ENCODE measurements at places on chromosomes 2 and 18.
A peak's percentile ranks its signal among the peaks of the same experiment; 100 is the strongest.

DNA sequence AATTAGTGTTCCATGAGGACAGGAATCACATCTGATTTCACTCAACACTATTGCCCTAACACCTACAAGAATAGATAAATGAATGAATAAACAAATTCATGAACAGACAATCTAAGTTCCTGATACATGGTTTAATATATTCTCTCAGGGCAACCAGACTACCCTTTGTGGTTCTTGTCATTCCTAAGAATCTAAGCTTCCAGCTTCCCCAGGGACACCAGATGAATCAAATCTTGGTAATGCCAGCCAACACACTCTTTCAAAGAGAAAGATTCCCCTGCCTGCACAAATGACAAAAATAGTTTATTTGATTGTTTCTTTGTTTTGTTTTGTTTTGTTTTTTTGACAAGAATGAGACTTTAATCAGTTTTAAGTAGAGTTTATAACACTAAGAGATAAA lies 237.5 kb upstream of the CHAC2 start:
- no peak for DNase-seq

DNA sequence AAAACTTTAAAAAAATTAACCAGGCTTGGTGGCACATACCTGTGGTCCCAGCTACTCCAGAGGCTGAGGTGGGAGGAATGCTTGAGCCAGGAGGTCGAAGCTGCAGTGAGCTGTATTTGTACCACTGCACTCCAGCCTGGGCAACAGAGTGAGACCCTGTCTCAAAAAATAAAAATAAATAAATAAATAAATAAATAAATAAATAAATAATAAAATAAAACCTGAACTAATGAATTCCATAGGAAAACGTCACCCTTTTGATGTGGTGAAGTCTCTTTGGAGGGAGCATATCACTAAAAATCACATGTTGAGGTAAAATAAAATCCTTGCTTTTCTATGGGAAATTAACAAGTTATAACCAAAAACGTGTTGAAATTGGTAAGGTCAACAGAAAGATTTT lies 29.6 kb upstream of the ITGAV start:
- DNase-seq: no peak

GRCh38 chr18:35430721-35431373 lies 53.7 kb upstream of the ZNF396 start:
- no peak for DNase-seq

- peak; percentile 12 for DNase-seq
Observed at GRCh38 chr2:234725528-234726264, 226.1 kb upstream of the SH3BP4 start.

DNA sequence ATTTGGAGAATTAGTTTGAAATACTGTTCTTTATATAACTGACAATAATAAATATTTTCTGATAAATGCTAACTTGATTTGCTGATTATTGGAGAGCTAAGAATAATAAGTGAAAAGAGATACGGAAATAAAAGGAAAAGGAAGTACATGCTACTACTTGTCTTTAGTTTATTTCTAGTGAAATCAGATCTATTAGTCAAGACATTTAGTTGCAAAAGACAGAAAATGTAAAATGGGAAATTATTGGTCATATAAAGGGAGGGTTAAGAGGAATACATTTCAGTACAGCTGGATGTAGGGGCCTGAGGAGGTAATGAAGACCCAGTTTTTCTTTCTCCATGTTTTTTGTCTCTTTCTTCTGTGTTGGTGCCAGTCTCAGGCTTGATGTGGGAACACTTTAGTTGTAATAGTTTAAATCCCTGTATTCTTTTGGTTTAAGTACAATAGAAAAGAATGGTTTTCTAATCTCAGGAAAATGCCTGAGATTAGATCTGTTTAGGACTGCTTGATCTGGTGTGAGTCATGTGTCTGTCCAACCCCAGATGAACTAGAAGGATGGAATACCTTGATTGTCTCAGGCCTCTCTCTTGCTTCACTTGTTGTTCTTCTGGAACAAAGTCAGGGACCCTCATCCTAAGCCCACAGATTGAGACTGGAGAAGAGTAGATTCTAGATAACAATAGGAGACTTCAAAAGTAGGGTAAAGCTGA lies 58.0 kb downstream of the PLCL1 start:
- DNase-seq: no peak

GRCh38 chr2:46548521-46549144 lies 69.3 kb downstream of the TMEM247 start:
- DNase-seq: no peak

DNA sequence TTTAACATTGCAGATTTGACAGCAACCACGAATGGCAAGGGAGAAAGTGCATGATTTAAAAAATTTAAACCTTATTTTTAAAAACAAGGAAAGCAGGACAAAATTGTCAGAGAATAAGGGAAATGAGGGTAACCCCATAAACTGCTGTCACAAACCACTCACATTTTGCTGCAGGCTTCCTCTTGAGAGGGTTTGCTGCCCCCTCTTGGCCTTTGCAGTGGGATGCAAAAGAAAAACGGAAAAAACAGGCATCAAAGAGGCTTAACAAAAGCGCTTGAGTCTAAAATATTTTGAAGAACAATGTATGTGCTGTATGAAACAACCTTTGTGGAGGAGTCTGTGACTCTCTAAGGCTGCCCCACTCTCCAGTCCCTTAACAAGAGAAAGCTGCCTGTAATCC lies 91.6 kb downstream of the TMX3 start:
- DNase-seq: peak; percentile 63

DNA sequence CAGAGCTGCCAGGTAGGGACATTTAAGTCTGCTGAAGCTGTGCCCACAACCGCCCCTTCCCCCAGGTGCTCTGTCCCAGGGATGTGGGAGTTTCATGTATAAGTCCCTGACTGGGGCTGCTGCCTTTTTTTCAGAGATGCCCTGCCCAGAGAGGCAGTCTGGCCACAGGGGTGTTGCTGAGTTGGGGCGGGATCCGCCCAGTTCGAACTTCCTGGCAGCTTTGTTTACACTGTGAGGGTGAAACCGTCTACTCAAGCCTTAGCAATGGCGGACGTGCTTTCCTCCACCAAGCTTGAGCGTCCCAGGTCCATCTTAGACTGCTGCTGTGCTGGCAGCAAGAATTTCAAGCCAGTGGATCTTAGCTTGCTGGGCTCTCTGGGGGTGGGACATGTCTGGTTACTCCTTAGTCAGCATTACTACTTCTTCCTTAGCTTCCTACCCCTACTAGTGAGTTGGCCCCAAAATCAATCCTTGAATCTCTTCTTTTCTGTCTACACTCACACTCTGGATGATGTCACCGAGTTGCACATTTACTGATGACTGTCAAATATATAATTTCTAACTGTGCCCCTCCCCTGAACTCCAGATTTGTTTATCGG lies 31.8 kb upstream of the FSHR start:
- DNase-seq: no peak

DNA sequence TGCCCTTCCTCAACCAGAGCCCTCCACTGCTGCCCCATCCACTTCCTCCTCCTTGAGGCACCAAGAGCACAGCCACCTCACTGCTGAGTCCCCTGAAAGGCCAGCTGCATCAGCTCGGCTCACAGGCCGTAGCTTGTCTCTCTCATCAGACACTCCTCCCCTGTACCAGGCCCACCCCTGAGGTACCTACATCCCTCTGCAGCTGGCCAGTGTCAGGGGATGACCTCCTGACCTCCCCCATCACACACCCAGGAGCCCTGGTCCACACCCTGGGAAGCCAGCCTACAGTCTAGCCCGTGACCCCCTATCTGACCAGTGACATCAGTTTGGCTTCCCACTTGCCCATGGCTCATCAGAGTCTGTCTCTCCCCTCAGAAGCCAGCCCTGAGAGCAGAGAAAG lies 205.6 kb downstream of the TNS1 start:
- peak; percentile 41 for DNase-seq

- DNase-seq: no peak
Observed at GRCh38 chr2:61085883-61086282, 20.2 kb downstream of the SANBR start.

DNA sequence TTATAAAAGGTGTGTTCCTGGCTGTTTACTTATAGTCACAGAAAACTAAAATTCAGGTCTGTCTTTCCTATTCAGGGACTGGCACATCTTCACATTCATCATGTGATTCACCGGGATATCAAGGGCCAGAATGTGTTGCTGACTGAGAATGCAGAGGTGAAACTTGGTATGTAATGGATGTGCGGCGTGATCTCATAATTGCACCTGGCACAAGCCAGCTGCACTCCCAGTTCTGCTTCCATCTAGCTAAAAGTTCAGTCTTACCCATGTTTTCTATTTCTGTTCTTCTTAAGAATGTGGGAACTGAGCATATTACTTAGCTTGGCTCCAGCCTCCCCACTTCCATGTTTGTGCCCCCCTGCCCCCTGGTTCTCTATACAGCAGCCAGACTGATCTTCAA lies 131.9 kb downstream of the MAP4K4 start:
- no peak for DNase-seq

DNA sequence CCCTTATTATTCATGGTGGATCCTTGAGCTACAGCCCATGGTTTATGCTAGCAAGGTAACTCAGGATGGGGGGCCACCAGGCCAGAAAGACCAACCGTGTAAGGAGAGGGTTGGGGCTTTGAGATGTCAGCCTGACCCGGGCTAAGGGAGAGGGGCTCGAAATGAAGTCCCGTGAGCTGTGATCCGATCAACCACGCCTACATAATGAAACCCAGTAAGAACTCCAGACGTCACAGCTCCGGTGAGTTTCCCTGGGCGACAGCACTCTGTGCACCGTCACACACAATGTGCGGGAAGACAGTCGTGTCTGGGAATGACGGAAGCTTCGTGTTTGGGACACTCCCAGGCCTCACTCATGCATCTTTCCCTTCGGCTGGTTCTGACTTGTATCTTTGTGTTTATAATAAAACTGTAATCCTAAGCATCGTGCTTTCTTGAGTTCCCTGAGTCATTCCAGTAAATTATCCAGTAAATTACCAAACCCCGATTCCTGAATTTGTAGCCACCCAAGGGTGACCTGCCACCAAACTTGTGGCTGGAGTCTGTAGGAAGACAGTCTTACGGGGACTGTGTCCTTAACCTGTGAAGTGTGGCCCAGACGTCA lies 44.2 kb downstream of the CYP27C1 start:
- no peak for DNase-seq

DNA sequence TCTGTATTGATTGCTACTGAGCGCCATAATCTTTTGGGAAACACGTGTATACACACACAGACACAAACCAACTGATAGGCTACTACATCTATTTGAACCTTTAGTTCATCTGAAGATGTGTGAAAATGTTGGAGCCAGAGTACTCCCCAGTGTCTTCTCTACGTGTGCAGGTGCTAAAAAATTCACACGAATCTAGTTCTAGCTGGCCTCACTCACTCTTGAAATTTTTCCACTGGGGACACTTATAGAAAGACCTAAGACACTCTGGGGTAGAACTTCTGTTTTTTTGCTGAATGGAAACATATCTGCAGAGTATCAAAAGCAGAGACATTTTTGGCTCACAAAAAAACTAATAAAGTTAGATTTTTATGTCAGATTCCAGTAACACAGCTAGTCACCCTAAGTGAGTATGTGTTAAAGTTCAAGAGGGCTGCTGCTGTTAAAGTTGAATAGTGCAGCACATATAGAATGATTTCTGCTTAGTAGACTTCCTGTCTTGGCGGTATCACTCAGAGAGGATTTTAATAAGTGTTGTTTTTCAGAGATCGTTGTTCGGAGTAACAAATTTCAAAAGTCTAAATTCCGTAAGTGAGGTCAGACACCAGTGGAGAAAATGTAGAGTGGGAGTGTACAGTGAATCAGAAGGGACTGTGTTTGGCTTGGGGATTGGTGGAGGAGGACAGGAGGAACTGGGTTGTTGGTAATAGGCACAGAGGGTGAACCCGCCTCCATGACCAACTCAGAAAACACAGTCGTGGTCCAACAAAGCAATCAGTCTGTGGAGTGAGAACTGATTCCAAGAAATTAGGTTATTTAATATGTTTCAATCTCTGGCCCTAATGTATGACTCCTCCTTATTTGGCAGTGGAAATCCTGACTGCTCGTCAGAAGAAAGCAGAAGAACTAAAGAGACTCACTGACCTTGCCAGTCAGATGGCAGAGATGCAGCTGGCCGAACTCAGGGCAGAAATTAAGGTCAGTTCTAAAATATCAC lies 43.1 kb downstream of the KCTD18 start:
- DNase-seq: no peak

- DNase-seq: no peak
Observed at GRCh38 chr2:42957861-42958301, 165.5 kb upstream of the HAAO start.

GRCh38 chr2:240112914-240113690 lies 23.0 kb downstream of the COPS9 start:
- DNase-seq: no peak

DNA sequence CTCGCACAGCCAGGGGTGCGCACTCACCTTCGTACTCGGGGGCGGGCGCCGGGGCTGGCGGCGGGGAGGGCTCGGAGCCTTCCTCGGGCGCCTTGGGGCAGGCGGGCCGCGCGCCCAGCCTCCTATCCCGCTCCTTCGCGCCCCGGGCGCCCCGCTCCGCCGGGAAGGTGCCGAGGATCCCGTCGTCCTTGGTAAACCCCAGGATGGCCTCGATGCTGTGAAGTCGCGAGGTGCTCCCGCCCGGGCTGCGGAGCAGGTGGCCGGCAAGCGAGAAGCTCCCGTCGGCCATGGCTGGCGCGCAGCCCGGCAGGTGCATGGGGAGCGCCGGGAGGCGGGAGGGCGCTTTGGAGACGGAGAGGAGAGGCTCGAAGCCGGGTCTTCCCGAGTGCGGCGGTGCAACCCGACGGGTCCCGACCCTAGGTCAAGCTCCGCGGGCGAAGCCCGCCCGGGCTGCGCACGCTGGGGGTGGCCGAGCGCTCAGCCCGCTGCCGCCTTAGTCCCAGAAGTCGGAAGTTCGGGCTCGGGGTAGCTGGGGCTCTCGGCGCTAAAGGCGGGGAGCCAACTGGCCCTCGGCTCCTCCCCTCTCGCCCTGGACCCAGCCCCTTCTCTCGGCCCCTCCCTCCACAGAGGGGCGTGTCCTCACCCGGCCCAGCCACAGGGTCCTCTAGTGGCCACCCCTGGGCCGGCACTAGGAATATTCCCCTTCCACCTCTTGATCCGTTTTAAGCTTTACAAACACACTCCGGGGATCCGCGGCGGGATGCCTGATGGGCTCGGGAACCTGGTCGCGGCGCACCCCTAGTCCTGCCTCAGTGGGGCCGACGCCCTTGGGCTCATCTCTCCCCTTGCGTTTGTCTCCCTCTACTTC lies at the start of gene RAX:
RAX (minus strand) TSS at position 564 of the 868 bp plus-strand sequence; CDS start at position 316, 248 bp downstream.
- peak; percentile 89 for DNase-seq

DNA sequence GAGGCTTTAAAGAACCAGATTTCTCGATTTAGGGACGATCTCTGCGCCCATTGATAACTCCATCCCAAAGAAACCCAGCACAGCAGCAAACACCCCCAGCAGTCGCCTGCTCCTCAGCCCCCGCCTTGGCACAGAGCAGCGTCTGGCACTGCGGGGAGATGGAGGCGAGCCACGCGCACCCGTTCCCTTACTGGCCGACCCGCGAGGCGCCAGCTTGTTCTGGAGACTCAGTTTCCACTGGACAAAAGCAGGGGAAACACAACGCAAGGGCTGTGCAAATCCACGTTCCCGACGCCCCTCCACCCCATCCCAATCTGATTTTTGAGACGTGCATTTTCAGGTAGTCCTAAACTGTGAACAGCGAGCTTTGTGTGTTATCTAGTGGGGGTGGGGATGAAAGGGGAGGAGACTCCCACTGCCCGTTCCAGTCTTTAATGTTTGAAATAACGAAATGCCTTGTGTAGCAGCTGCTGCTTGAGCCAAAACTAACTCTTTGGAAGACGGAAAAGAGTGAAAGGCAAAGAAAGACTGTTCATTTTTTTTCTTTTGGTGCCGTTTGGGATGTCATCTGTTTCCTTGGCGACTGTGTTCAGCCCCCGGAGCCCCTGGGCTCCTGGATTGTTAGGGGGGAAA lies 143.2 kb downstream of the MEIS1 start:
- peak; percentile 60 for DNase-seq

GRCh38 chr2:175008801-175009495 lies 3.8 kb upstream of the CHN1 start:
- DNase-seq: no peak

GRCh38 chr2:132366421-132367180 lies 50.0 kb upstream of the GPR39 start:
- no peak for DNase-seq

Measured in ecto neural progenitor cell (in vitro differentiated cells).